A549 treated with Hydrocortisone at 1 μM for 4 hours (cell line): ENCODE measurements at places on chromosomes 12 and 14. TPM values are rescaled to one million over a fixed set of nuclear protein-coding genes. Genes with fewer than 3 reads are reported as not detected.

HCAR2 gene
- total RNA-seq, result 0.05 to 0.10 TPM (median 0.08 TPM) in 4 of 5 replicates, not detected in the other

TSPAN11 gene
- total RNA-seq, result 0.01 to 0.11 TPM (median 0.08 TPM) in 5 replicates

OR4E2 gene
- total RNA-seq, result not detected in 5 replicates

SLC39A5 gene
- not detected in 5 replicates for total RNA-seq

MYF5 gene
- total RNA-seq, result not detected in 5 replicates

AQP6 gene
- total RNA-seq, result 0.13 TPM in 1 of 5 replicates, not detected in the others

ZC2HC1C gene
- total RNA-seq, result 4.5 to 5.6 TPM (median 4.7 TPM) in 5 replicates

HOXC12 gene
- total RNA-seq, result 0.02 to 0.05 TPM in 2 of 5 replicates, not detected in the others

EML5 gene
- total RNA-seq, result 0.28 to 0.63 TPM (median 0.40 TPM) in 5 replicates

CLEC2A gene
- not detected in 5 replicates for total RNA-seq

KIF5A gene
- total RNA-seq, result 0.17 to 0.23 TPM (median 0.18 TPM) in 5 replicates

SBNO1 gene
- total RNA-seq, result 15.9 to 29.3 TPM (median 22.6 TPM) in 5 replicates

PLBD1 gene
- total RNA-seq, result 4.2 to 5.0 TPM (median 4.6 TPM) in 5 replicates

ARMH4 gene
- 0.42 to 1.3 TPM (median 0.74 TPM) in 5 replicates for total RNA-seq

RERGL gene
- not detected in 5 replicates for total RNA-seq

CLEC7A gene
- total RNA-seq, result not detected in 5 replicates

KRT1 gene
- not detected in 5 replicates for total RNA-seq

PZP gene
- total RNA-seq, result not detected in 5 replicates

ALDH1L2 gene
- total RNA-seq, result 2.4 to 4.2 TPM (median 3.8 TPM) in 5 replicates

MMP17 gene
- total RNA-seq, result 9.4 to 11.0 TPM (median 10.3 TPM) in 5 replicates

PRH2 gene
- total RNA-seq, result 0.29 to 0.47 TPM in 2 of 5 replicates, not detected in the others

MMP19 gene
- 0.35 to 0.68 TPM (median 0.60 TPM) in 5 replicates for total RNA-seq

TAS2R30 gene
- 0.05 to 0.06 TPM in 2 of 5 replicates, not detected in the others for total RNA-seq

FLVCR2 gene
- total RNA-seq, result 11.1 to 14.2 TPM (median 12.5 TPM) in 5 replicates

SLCO1B1 gene
- 0.39 to 0.63 TPM (median 0.41 TPM) in 5 replicates for total RNA-seq

TAS2R7 gene
- not detected in 5 replicates for total RNA-seq

FOXN3 gene
- 3.5 to 6.7 TPM (median 5.5 TPM) in 5 replicates for total RNA-seq

TTC9 gene
- 2.8 to 3.5 TPM (median 3.3 TPM) in 5 replicates for total RNA-seq

POTEM gene
- total RNA-seq, result not detected in 5 replicates

RPS6KA5 gene
- 3.4 to 7.8 TPM (median 5.4 TPM) in 5 replicates for total RNA-seq

ACSM4 gene
- not detected in 5 replicates for total RNA-seq

CAPZA3 gene
- total RNA-seq, result not detected in 5 replicates

PPHLN1 gene
- 48.2 to 75.9 TPM (median 56.9 TPM) in 5 replicates for total RNA-seq

SYT1 gene
- 4.1 to 7.0 TPM (median 5.3 TPM) in 5 replicates for total RNA-seq

CMA1 gene
- total RNA-seq, result not detected in 5 replicates

RHOJ gene
- total RNA-seq, result not detected in 5 replicates

NPFF gene
- not detected in 5 replicates for total RNA-seq

KRT73 gene
- total RNA-seq, result 0.06 TPM in 1 of 5 replicates, not detected in the others

BDKRB2 gene
- 0.80 to 1.4 TPM (median 1.1 TPM) in 5 replicates for total RNA-seq
